GM19239 (cell line): ENCODE measurements at places on chromosomes 13 and 19.

DNA sequence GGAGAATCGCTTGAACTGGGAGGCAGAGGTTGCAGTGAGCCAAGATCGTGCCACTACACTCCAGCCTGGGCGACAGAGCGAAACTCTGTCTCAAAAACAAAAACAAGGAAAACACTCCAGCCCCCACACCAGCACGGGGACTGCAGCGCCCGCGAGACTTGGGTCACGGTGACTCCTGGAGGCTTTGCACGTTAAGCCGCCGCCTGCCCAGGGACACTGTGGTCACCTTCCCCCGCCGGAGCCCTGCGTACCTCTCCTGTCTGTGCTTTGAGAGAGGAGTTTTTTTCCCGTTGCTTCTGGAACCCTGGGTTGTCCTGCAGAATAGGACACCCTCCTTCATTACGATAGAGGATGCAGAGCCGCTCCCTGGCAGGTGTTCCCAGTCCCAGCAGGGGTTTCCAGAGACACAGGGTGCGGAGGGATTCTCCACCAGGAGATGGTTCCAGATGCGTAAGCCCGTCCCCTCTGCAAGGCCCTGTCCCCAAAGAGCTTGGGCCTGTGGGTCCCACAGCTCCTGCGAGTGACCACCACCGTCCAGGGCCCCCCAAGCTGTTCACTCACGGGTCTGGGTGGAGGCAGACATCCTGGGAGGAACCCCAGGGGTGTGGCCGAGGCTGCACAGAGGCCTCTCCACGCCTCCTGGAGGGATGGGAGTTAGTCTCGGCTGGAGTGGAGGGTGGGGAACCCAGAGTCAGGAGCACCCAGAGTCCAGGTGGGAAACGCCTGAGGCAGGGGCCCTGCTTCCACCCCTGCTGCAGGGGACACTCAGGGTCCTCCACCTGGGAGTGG lies 42.8 kb upstream of the NDUFS7 start:
- no peak for DNase-seq

DNA sequence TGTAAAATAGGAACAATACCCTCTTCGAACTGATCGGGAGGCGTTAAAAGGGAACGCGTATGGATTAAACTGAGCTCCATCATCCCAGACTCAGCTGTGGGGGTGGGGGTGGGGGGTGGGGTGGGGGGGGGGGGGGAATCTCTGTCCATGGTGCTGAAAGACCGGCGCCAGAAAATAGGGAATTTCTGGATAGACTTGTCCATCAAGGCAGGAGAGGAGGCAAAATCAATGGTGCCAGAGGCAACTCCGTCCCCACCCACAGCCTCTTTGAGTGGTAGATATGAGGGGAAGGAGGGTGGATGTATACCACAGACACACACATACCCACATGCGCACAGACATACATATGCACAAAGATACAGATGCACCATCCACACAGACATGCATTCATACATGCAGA lies 37.4 kb downstream of the ZNF787 start:
- no peak for DNase-seq

DNA sequence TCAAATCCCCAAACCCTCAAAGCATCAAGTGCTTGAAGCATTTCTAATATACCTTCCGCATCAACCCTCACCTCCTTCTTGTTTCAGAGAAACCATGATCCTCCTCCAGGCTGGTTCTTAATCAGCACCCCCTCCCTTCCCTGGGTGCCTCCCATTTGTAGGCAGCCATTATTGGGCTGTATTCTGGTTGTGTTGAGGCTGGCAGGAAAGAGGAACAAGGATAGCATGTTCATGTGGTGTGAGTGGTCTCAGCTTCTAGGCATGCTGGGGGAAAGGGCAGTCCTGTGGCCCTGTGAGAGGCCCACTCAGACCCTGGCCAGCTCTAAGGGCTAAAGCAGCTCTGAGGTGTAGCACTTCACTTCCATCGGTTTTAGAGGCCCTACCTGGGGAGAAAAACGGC lies 18.9 kb upstream of the TRIM13 start:
- DNase-seq: no peak

DNA sequence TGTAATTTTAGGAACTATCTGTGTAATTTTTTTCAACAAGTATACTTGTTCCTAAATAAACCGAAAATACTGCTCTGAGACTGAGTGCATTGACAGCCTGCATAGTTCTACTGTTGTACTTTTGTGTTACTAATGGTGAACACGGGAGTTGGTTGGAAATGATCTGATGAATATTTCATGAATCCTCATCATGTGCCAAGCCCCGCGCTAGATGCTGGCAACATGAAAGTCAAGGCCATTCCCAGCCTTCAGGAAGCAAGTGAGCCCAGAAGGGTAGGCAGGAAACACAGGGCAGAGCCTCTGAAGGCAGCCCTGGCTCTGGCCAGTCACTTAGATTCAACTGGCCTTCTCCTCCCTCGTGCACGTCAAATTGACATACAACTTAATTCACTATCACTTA lies 106.1 kb downstream of the ABCC4 start:
- no peak for DNase-seq
